ENCODE measurements at places on chromosomes 16 and 17.

GRCh38 chr16:73212431-73212830 lies 164.5 kb upstream of the ZFHX3 start:
- no peak for DNase-seq

DNA sequence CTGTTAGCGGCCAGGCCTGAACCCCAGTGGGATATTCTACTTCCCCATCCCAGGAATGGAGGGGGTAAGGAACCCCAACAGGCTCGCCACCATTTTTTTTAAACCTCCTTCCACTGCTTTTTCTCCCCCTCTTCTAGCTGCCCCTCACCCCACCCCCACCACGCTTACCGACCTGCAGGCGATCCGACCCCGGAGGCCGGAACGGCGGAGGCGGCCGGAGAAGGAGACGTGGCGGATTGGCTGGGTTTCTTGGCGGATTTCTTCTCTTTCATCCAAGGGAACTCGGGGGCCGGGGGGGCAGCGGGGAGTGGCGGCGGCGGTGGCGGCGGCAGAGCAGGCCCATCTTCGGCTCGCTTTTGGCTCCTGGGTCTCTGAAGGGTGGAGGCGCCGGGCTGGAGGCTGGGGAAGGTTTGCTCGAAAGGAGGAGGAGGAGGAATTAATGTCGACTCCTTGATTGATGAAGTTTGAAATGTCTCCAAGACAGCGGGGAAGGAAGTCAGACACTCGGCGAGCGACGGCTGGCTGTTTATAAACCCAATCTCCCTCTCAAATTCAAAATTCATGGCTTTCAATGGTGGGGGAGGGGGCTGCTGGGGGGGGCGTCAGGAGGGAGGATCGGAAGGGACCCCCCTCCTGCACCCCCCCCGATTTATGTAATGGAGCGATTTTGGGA lies 424 bp downstream of the HOXB2 start:
- DNase-seq: no peak

- DNase-seq: no peak
Measured at GRCh38 chr17:19558946-19559345, 25.3 kb downstream of the SLC47A1 start.

- no peak for DNase-seq
Measured at GRCh38 chr17:51765282-51766135, 393.0 kb downstream of the CA10 start.

DNA sequence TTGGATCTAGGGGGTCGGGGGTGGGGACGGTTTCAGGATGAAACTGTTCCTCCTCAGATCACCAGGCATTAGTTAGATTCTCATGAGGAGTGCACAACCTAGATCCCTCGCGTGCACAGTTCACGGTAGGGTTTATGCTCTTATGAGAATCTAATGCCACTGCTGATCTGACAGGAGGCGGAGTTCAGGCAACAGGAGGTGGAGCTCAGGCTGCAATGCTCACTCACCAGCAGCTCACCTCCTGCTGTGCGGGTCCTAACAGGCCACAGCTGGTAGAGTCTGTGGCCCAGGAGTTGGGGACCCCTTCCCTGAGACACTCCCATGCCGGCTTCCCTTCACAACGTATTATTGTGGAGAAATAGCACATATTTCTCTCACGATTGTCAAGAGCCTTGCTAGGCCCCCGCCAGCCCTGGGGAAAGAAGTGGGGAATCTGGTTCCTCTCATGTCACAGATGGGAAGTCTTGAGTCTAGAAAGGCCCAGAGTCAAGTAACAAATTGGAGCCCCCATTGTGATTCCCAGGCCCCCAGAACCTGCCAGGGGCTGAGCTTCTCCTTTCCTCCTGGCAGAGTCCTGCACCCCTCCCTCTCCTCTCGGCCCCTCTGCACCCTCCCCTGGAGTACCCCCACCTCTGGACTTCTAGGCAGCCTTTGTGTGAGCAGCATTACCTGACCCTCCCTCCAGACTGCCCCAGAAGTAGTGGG lies 6.1 kb upstream of the KRT14 start:
- no peak for DNase-seq

Measured in BJ (cell line).